ENCODE measurements at places on chromosomes 5 and 9. TPM values are rescaled to one million over a fixed set of nuclear protein-coding genes. Genes with fewer than 3 reads are reported as not detected.

TMEM171 gene
- total RNA-seq: not detected

GRM6 gene
- total RNA-seq: not detected

UQCRQ gene
- 329 TPM for total RNA-seq

- peaks cover 11% of the 10 kb centered on the region for H3K4me1 ChIP-seq
- H3K36me3 ChIP-seq: peaks cover 64% of the 10 kb centered on the region
- no peaks in the 10 kb centered on the region for H3K27me3 ChIP-seq
- no peak overlapping the region for H3K4me3 ChIP-seq
- peak overlapping the region; percentile 26 for H3K27ac ChIP-seq
- DNase-seq: no peak
Measured at GRCh38 chr5:171405615-171406014, 13.8 kb upstream of the FGF18 start.

DNA sequence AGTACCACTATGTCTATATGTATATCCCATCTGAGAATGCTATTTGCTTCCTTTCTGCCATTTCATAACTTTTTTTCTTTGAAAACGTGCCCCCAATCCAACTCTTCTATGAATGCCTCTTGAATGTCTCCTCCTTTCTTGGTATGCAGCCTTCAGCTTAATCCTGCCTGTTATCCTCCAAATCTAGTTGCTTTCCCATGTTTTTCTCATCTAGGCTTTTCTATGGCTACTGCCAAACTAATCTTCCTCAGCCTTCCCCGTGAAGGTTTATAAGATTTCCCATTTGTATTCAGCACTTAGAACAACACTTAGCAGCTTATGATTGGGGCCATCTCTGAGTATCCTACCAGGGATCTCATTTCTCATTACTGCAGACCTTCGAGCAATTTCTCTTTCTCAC lies 2.5 kb downstream of the TGFBR1 start:
- no peak for DNase-seq
- no peaks in the 10 kb centered on the region for H3K36me3 ChIP-seq
- peak overlapping the region; percentile 5 for H3K27ac ChIP-seq
- H3K27me3 ChIP-seq: no peaks in the 10 kb centered on the region

- no peak for DNase-seq
- H3K27me3 ChIP-seq: no peaks in the 10 kb centered on the region
- H3K36me3 ChIP-seq: peaks cover 6% of the 10 kb centered on the region
Measured at GRCh38 chr5:132687995-132688394, 14.2 kb downstream of the IL4 start.

DNA sequence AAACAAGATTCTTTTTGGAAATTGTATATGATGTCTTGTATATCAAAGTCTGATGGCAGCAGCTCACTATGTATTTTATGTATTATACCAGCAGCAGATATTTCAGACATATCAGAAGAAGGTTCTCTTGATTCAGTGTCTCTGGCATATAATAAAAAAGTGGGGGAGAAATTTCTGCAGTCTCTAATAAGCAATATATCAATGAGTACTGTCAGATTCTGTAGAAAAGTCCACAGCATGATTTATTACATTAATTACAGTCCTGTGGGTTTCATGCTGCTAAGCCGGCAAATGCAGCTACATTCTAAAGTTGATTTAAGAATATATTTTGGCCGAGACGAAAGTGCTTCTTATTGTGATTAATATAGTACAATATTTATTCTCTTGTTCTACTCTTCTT lies 113.1 kb downstream of the KIAA1958 start:
- H3K27ac ChIP-seq: peak overlapping the region; percentile 36
- no peaks in the 10 kb centered on the region for H3K27me3 ChIP-seq
- H3K4me3 ChIP-seq: no peak overlapping the region
- no peaks in the 10 kb centered on the region for H3K36me3 ChIP-seq
- no peak for DNase-seq
